ENCODE measurements at places on chromosomes 12 and 14.

DNA sequence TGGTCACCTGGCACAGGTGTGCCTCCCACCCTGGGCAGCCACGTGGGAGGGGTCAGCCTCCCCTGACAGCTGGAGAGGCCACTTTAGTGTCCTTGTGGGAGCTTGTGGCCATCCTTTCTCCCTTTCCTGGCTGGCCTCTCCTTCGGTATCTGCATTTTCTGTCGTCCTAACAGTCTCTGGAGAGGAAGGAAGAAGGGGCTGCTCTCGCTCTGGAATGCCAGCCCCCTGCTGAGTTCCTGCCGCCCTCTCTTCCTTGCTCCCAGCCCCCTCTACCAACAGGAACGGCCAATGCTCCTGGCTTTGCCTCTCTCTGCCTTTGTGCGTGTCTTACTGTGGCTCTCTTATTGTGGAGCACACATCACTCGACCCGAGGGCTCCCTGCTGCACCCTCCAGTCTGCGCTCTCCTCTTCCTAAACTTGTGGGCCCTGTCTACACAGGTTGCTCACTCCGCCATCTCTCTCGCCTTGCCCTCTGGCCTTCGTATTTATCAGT lies 70.8 kb downstream of the FBXL14 start:
- DNase-seq = no peak

DNA sequence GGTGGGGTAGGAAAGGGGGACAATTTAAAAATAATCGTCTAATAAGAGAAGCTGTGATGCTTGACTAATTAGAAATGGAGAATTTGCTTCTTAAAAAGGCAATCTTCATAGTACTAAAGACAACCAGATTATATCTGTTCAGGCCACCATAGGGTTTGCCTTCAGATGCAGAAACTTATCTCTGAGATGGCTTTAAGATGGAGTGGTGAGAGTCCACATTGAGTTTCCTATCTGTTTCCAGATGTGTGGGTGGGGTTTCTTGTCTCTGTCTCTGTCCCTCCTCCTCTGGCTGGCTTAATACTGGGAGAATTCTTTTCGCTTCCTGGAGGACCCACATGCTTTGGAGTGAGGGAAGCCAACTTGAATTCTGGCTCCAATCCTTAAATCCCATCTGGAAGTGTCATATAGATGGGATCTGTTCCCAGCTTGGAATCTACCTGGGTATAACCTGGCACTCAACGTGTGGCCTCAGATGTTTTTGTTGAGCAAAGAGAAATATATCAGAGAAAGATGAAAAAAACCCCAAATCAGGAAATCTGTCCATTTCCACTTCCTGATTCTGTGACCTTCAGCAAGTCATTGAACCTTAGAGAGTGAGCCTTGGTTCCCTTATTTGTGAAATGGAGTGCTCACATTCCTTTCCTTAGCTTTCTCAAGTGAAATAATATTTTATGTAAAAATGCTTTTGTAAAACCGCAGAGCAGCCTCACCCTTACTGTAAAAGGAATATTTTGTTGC lies 66.4 kb downstream of the CHST11 start:
- DNase-seq = no peak

DNA sequence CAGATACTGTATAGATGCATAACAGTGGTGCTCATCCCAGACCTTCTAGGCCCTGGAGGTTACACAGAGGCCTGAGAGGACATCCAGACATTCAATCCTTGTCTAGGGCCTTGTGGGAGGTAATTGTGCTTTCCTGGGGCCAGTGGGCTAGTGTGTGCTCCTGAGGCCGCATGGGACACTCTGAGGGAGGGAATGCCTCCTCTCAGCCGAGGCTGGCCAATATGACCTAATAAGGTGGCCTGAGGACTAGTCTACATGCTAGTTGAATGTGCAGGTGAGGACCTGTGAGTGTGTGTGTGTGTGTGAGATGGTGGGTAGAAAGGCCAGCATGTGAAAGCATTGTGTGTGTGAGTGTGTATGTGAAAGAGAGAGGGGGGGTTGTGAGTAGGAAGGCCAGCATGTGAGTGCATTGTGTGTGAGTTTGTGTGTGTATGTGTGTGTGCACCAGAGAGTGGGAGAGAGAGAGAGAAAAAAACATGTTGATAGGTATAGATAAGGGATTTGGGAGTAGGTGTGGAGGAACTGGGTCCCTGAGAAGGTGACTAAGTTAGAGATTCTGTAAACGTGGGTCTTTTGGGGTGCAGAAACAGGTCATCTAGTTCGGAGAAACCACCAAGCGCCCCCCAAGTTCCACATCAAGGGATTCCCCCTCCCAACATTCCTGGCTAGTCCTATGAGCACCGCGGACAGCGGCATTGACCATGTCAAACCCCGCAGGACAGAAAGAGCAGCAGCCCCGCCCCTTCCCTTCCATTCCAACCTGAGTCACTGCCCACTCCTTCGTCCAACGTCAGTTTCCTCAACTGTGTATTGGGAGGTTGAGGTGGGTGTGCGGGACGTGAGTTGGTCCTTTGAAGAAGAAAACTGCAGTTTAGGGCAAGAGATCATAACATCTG lies 9.7 kb upstream of the KRT81 start:
- DNase-seq = no peak

DNA sequence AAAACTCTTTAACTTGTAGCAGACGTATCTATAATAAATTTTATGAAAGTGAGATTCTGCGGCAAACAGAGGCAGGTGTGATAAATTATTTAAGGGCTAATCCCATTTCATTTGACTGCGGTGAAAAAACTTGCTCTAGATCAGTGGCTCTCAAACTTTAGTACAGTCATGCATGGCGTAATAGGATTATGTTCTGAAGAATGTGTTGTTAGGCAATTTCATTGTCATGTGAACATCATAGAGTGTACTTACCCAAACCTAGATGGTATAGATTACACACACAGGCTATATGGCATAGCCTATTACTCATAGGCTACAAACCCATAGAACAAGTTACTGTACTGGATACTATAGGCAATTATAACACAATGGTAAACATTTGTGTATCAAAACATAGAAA lies 83.7 kb downstream of the HEATR5A start:
- no peak for DNase-seq

DNA sequence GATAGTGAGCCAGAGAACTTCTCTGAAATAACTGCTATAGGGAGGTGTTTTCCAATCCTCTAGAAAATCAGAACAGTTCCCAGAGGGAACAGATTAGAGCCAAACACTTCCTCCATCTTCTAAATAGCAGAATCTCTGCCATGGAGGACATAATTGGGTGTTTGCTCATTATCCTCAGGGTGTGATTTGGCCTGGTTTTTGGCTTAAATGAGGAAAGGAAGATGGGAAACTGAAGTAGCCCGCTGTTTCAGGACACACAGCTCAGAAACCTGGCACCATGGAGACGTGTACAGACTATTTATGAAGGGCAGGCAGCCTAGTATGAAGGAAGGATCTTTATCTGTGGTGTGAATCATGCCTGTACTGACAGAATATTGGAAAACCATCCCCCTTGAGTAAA lies 231.7 kb upstream of the PRKD1 start:
- no peak for DNase-seq

- no peak for DNase-seq
Observed at GRCh38 chr12:1800401-1801302, 19.7 kb upstream of the LRTM2 start.

DNA sequence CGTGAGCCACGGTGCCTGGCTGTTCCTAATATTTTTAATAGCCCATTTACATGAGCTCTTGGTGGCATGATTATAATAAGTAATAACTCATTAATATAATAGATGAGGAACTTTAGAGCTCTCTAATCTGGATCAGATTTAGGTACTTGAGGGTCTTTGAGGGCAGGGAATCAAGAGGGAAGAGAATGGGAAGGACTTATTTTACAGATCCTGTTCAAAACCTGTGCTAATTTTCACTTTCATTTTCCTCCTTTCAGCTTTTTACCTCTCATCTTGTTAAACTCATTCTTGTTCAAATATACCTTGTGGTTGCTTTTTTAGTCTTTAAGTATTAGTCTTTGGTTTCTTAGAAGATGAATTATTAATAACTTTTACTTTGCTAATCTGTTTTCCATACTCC lies 5.6 kb downstream of the NECAP1 start:
- DNase-seq = no peak

All from stimulated activated CD4-positive, alpha-beta T cell treated with anti-CD3 and anti-CD28 coated beads, Interleukin-15, amount 100 ng/mL, for 1 hour (primary cell).